ENCODE measurements at places on chromosomes 7 and 10.
A peak's percentile ranks its signal among the peaks of the same experiment; 100 is the strongest.

GRCh38 chr10:21078410-21079329, 181.6 kb upstream of the NEBL start:
- DNase-seq = peak; percentile 41

DNA sequence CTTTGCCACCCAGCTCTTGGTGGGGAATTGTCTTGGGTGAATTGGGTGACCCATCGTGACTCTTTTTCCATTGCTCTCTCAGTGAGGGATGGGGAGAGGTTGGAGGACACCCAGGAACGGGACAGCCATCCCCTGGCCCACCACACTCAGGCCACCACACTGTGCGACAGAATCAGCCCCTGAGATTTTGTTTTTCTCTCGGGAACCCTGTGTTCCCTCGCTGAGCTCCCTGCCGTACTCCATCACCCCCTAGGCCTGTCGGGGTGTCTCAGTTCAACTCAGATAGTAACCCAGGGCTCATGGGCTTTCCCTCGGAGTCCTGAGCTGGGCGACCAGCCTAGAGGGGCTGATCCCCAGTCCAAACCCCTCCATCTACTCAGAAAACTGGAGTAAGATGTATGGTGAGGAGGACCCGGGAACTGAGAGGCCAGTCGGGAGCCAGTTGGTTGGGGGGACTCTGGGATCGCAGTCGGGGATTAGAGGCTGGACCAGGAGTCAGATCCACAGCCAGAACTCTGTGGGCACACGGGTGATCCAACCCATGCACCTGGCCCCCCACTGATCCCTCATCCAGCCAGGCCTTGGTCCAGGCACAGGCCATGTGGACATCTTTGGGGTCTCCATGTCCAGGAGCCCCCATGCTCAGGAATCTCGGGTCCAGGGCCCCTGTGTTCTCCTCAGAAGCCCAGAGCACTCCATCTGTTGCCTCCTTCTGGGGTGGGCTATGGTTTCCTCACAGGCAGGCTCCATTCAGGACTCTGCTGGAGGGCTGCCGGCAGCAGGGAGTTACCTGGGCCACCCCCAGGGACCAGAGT, 9.3 kb downstream of the CRYGN start:
- no peak for DNase-seq

GRCh38 chr7:1865571-1866255, 195.6 kb downstream of the ELFN1 start:
- DNase-seq = no peak

DNA sequence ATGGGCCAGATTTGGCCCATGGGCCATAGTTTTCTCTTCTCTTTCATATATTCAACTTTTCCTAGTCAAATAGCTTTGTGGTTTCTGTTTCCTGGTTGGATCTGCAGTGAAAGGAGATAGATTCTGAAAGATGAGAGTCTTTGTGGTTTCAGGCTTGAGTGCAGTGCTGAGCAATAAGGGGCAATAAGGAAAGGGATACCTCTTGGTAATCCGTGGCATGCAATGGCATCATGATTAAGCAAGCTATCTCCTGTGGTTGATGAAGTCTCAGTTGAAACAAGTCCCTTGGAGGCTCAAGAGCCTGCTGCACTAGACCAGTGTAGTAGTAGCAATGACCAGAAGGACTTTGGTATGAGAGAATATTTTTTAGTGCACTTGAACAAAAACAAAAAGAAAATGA, 187.7 kb upstream of the CNTNAP2 start:
- no peak for DNase-seq

- DNase-seq = no peak
Observed at GRCh38 chr10:72834183-72834825, 59.2 kb upstream of the OIT3 start.

DNA sequence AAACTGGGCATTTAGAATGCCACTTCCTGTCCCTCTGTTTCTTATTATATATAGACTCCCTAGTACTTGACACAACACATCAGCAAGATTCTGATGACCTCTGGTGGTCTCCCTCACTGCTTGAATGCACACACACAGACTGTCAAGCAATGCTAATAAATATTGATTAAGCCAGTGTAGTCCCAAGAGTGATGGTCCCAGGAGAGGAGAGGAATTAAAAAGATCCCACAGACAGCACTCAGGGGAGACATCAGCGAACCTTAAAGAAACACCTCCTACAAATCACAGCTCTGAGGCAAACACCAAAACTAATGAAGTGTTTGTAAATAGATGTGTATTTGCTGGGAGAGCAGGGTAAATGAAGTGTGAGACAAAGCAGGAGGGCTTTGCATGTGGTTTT, 1291.2 kb downstream of the XPNPEP1 start:
- DNase-seq = no peak

- no peak for DNase-seq
Observed at GRCh38 chr7:50274361-50274760, 30.2 kb upstream of the IKZF1 start.

GRCh38 chr10:49593998-49594397, 16.1 kb upstream of the SLC18A3 start:
- no peak for DNase-seq

DNA sequence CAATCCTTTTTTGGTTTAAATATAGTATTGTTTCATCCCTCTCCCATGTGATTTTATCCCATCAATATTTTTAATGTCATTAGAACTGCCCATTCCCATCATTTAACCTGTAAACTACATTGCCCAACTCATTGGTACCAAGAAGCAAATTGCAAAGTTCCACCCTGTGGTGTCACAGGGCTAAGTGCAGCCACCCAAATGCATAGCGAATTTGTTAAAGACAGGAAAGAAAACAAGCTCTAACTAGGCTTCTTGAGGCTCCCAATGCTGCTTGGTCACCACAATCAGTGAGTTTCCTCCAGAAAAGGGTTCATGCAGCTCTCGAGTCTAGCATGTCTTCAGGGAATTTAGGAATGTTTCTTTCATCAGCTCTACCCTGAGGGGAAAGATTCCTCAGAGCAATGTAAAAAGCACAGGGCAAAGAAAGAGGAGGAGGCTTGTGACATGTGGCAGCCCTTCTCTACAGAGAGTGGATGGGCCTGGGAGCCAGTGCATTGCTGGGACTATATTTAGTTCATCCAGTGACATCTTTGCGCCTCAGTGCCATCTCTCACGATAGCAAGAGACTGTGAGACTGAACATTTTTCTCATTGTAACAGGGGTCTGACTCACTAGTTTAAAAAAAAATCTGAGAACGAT, 58.1 kb downstream of the CAV1 start:
- DNase-seq = no peak

GRCh38 chr7:27362026-27362425, 119.4 kb downstream of the EVX1 start:
- no peak for DNase-seq

DNA sequence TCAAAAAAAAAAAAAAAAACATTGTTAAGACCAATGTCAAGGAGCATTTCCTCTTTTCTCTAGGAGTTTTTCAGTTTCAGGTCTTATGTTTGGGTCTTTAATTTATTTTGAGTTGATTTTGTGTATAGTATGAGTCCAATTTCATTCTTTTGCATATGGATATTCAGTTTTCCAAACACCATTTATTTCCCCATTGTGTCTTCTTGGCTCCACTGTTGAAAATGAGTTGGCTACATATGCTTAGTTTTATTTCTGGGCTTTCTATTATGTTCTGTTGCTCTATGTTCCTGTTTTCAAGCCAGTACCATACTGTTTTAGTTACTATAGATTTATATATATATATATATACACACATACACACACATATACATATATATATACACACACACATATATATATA, 736.6 kb upstream of the LRRTM3 start:
- DNase-seq = no peak

GRCh38 chr10:110746254-110746826, 102.2 kb downstream of the RBM20 start:
- peak; percentile 4 for DNase-seq

DNA sequence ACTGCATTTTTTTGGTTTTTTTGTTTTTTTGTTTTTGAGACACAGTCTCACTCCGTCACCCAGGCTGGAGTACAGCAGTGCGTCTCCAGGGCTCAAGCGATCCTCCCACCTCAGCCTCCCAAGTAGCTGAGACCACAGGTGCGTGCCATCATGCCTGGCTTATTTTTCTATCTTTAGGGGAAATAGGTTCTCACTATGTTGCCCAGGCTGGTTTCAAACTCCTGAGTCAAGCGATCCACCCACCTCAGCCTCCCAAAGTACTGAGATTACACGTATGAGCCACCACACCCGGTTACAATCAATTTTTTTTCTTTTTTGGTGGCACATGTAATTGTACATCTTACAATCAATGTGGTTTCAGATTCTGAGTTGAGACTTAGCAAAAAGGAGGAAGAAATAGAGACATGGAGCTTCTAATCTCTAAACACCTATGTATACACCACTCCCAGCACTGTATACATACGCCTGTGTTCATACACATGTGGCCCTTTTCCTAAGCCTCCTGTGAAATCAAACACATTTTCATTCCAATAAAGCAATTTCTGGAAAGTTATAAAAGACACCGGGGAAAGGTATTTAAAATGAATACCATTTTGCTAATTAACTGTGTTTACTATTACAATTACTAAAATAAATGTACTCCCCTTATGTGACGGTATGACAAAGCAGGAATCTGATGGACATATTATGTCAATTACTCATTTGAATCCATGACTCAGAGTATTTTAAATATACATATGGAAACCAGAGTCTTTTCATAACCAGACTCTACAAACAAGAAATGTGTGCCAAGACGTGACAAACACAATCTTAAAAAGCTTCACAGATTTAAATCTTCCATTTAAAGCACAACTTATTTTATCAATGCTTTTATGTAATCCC, 40.9 kb downstream of the SMURF1 start:
- DNase-seq = no peak

DNA sequence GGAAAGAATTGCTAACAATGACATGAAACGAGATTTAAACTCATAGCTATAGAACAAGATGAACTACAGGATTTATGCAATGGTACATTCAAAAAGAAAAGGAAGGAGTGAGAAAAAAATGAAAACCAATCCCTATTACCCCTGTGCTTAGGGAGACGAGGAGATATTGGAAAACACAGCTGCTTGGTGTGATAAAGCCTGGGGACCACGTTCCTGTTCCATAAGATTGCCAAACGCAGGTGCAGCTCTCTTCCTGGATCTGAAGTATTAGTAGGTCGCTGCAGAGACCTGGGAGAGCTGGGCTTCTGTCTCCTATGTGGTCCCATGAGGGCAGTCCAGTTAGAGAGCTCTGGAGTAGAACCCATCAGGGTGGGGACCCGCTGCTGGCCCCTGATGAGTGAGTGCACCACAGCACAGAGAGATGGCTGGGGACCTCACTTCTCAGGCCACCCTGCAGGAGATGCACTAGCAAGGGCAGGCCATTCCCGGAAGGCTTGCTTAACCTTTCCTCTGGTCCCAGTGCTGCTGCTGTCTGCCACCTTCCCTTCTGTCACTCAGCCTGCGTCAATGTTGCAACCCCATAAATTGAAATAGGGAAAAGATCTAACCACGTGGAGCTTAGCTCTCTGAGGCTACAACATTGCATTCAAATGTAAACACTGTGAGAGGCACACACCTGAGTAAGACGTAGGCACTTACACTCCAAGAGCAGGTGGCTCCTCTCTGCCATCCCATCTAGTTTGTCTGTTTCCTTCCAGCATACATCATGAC, 57.9 kb downstream of the MTPN start:
- peak; percentile 29 for DNase-seq

DNA sequence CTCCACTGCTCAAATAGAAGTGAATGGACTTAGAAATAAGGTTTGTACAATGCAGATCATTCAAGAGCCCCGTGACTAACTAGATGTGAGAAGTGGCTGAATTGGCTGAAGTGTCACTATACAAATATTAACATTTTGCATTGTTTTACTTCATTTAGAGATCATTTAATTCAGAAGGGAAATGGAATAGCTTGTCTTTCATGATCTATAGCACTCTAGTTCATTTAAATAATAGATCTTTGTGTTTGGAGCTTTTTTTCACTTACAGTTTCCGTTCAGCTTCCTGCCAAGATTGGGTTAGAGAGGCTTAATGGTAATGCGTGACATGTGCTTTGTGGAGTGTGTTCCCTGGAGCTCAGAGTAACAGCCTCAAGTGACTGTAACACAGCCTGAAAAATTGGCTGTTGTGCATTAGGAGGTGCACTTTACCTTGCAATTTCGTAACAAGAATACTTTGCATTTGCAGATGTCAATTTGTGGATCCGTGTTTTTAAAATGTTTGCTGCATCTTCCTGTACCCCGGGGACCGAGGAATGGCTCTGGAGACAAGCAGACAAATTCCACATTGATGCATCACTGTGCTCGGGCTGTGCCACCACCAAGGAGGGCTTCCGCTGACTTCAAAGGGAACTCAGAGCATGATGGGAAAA, 170.3 kb downstream of the NRP1 start:
- DNase-seq = no peak

- DNase-seq = no peak
Observed at GRCh38 chr10:34288634-34289033, 526.5 kb downstream of the PARD3 start.

- no peak for DNase-seq
Observed at GRCh38 chr10:103079946-103080345, 113.1 kb downstream of the NT5C2 start.

- no peak for DNase-seq
Observed at GRCh38 chr7:146926841-146927240, 810.2 kb downstream of the CNTNAP2 start.

- peak; percentile 99 for DNase-seq
Observed at GRCh38 chr7:36945612-36946400, 221.5 kb upstream of the AOAH start.

DNA sequence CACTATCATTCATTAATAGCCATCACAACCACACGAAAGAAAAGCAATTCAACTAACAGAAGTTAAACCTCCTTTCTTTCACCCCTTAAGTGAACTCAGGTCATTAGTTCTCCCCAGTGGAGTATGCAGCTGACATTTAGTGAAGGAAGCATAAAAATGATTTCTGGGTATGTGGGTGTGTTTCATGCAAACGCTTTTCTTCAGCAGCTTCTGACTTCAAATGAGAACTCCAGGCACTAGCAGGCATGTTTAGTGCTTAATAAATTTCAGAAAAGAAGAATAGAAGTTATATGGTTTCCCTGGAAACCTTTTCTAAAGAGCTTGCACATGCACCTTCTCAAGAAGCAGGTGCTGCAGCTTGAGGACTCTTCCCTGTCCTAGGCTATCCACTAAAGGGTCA, 62.5 kb downstream of the PIK3CG start:
- no peak for DNase-seq

- no peak for DNase-seq
Observed at GRCh38 chr7:36928311-36928710, 204.0 kb upstream of the AOAH start.

- DNase-seq = no peak
Observed at GRCh38 chr7:127715272-127715671, 63.3 kb downstream of the SND1 start.

- DNase-seq = no peak
Observed at GRCh38 chr10:3949711-3950110, 164.7 kb upstream of the KLF6 start.

- no peak for DNase-seq
Observed at GRCh38 chr7:6608081-6608480, 7.3 kb upstream of the ZNF853 start.

GRCh38 chr7:6725003-6725402, 18.3 kb upstream of the ZNF12 start:
- DNase-seq = no peak

Data from SHP77 treated with DMSO at 0.1 percent for 48 hours (cell line).